D721Med (cell line): ENCODE measurements at places on chromosomes 11 and 22.
A peak's percentile ranks its signal among the peaks of the same experiment; 100 is the strongest.

- no peak for DNase-seq
Measured at GRCh38 chr11:17378655-17379054, 9.8 kb downstream of the KCNJ11 start.

- DNase-seq, result no peak
Measured at GRCh38 chr11:32100495-32100894, 9.6 kb downstream of the RCN1 start.

DNA sequence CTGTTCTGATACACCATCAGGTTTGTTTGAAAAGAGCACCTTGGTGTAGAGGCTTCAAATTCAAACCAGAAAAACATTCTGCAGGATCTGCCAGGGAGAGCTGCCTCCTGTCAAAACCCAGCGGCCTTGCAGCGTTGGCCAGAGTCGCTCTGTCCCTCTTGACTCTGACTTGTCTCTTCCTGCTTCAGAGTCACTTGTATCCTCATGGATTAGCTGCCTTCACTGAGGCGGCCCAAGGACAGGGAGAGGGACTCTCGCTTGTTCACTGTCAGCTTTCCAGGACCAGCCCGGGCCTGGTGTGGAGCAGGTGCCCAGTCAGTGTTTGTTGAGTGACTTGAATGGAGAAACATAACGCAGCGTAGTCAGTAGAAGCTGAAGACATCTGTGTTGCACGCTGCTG lies 18.0 kb downstream of the TBC1D22A start:
- DNase-seq, result no peak

- no peak for DNase-seq
Measured at GRCh38 chr11:110679323-110679975, 32.8 kb downstream of the ARHGAP20 start.

GRCh38 chr22:42881982-42882656 lies 25.0 kb upstream of the ARFGAP3 start:
- DNase-seq, result no peak

GRCh38 chr11:86041975-86042378 lies 26.9 kb downstream of the PICALM start:
- DNase-seq, result peak; percentile 33

GRCh38 chr22:40036591-40037225 lies 42.0 kb downstream of the FAM83F start:
- peak; percentile 22 for DNase-seq

GRCh38 chr22:50306753-50307749 lies at the start of gene PLXNB2:
Gene PLXNB2 (minus strand): TSS chr22:50307646. CDS start chr22:50290584, 17,062 bp downstream.
- peak; percentile 55 for DNase-seq

- DNase-seq, result no peak
Measured at GRCh38 chr11:46134540-46134939, 13.3 kb upstream of the PHF21A start.

DNA sequence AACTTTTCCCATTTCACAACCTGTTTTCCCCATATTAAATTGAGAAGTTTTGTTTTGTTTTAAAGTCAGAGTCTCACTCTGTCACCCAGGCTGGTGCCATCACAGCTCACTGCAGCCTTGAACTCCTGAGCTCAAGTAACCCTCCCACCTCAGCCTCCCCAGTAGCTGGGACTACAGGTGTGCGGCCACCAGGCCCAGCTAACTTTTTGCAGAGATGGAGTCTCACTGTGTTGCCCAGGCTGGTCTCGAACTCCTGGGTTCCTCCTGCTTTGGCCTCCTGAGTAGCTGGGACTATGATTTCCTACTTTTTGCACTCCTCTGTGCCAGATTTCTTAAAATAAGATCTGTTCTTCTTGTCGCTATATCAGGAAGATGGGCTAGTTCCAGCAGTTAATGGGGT lies 44.9 kb downstream of the GNB1L start:
- no peak for DNase-seq

DNA sequence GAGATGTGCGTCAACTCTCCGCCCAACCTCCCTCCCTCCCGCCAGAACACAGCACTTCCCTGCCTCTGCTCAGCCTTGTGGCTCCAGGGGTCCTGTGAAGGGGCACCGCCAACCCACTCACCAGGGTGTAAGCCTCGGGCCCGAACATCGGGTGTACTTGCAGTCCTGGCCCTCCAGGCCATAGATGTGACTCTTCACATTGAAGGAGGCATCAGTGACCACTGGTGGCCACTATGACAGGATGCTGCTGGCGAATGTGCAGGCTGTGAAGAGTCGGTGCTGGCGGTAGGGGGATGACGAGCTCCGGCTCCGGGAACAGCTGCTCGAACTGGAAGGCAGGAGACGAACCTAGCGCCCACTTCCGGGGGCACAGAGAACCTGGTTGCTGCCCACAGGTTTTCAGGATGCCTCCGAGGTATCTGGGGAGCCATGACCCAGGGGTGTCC lies 97.4 kb downstream of the MED15 start:
- no peak for DNase-seq

- peak; percentile 20 for DNase-seq
Measured at GRCh38 chr11:47007579-47007978, 71.0 kb downstream of the CSTPP1 start.

DNA sequence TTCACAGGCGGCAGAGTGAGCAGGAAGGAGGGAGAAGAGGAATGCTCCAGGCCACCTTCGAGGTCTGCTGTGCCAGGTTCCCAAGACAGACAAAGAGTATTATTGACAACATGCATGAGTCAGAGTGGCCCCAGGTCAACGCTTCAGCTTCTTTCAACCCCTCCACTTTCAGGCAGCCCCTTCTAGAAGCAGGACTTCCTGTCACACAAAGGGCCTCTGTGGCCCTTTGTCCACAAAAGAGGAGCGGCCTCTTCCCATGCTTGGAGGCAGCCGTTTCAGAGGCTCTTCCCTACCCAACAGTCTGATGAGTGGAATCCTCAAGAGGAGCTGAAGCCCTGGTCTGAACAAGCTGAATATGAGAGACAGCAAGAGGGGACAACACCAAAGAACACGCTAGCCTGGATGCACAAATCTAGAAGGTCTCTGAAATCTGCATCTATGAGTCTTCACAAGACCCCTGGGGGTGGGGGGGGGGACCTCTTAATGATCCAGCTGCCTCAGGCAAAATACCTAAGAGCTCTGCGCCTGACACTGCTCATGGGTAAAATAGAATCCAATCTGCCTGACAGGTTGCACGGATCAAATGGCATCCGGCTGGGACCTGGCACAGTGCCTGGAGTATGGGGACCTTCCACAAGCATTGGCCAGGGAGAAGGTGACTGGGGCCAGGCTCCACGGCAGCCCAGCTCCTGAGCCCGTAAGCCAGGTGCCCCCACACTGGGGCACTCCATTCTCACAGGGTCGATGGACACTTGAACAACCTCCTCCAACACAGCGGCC lies 67.5 kb downstream of the PACSIN2 start:
- no peak for DNase-seq

- DNase-seq, result no peak
Measured at GRCh38 chr11:98358551-98358950, 662.2 kb upstream of the CNTN5 start.

DNA sequence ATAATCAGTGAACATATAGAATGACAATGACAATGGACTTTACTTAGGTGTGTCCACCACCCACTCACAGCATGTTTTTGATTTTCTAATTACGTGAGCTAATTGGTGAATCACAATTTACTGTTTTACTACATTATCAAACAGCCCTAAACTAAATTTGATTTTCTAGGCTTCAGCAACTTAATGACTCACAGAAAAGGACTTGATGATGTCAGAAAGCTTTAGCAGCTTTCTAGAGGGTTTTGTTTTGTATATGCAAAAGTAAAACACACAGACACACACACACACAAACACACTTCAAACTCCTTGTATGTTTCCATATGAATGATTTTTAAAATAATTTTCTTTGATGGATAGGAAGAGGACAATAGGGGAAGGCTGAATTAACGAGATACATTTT lies 878.6 kb upstream of the CCDC90B start:
- no peak for DNase-seq

GRCh38 chr22:37818409-37819104 lies 4.6 kb upstream of the GALR3 start:
- no peak for DNase-seq

DNA sequence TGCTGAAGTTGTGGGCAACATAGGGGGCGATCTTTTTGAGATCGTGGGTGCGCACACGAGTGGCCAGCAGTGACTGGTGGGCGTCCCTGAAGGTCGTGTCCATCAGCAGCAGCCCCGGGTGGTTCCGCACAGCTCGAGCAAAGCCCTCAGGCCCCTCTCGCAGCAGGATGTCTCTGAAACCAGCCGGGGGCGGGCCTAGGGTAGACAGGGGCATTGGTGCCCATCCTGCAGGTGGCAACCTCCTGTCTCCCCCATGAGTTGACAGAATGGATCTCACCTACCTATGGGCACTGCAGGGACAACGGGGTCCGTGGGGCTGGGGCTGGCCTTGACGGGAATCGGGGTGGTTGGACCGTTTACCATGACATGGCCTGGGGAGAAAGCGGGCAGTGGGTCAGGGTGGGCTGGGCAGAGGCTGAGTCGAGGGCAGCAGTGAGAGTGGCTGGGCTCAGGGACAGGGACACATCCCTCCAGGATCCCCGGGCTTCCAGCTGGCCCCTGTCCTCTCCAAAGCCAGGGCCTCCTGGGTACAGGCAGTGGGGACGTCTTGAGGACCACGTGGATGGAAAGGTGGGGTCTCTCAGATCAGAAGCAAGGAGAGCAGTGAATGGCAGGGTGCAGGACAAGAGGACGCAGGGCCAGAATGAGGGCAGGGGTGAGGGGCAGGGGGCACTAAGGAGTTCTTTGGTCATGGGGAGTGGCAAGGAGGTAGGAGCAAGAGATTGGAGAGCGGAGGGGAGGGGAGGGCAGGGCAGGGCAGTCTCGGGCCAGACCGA lies 4.2 kb upstream of the LRFN4 start:
- peak; percentile 17 for DNase-seq

GRCh38 chr22:31250740-31251600 lies 38.9 kb downstream of the LIMK2 start:
- no peak for DNase-seq

GRCh38 chr11:81484196-81484595 lies 1249.5 kb downstream of the FAM181B start:
- DNase-seq, result no peak

- DNase-seq, result no peak
Measured at GRCh38 chr11:130156108-130157022, 3.2 kb upstream of the ST14 start.

DNA sequence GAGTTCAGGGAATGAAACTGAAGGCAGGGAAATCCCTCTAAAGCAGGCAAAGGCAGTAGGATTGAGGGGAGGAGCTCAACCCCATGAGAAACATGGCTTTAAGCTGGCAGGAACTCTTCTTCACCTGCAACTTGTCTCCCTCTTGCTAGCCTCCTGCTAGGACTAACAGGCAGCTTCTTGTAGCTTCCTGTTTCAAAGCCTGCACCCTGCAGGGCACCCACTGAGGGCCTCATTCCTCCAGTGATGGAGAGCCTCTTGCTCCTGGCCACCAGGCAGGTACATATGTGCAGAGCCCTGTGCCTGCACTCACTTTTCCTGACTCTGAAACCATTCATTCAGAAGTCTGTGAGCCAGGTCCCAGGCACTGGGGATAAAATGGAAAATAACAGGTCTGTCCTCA lies 137.0 kb downstream of the SERGEF start:
- no peak for DNase-seq

DNA sequence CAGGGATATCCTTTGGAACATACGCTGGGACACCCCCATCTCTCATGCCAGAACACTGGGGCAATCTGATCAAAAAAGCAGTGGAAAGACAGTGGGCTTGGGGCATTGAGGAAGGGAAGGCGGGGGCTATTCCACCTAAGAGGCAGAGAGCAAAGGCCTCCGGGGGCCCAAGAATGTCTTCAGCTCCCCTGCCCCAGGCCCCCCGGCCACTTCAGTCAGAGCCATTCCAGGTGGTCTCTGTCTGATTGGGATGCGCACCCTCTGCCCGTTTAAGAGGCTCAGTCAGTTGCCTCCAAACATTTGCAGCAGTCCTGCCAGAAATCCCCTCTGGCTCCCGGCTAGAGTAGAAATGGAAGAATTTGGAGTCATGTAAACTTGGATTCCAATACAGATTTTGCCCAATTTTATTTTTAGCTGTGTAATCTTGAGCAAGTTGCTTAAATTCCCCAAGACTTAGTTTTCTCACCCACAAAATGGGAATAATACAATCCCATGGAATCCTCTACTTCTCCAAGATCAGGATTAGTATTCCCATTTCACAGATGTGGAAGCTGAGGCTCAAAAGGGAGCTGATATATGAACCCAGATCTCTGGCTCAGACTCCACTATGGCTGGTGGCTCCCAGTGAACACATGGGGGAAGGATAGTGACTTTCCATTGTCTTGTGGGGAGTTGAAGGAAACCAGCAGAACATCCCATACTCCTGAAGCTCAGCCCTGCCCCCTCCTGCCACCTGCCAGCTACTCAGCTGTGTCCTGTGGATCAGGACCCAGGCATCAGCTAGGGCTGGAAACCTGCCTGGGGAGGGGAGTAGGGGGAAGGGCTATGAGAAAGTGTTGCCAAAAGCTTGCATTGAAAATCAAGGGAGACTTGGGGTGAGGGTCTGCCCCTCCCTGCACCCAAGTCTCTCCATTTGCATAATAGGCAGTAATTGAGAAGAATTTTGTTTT lies 6.1 kb upstream of the WNT11 start:
- no peak for DNase-seq

DNA sequence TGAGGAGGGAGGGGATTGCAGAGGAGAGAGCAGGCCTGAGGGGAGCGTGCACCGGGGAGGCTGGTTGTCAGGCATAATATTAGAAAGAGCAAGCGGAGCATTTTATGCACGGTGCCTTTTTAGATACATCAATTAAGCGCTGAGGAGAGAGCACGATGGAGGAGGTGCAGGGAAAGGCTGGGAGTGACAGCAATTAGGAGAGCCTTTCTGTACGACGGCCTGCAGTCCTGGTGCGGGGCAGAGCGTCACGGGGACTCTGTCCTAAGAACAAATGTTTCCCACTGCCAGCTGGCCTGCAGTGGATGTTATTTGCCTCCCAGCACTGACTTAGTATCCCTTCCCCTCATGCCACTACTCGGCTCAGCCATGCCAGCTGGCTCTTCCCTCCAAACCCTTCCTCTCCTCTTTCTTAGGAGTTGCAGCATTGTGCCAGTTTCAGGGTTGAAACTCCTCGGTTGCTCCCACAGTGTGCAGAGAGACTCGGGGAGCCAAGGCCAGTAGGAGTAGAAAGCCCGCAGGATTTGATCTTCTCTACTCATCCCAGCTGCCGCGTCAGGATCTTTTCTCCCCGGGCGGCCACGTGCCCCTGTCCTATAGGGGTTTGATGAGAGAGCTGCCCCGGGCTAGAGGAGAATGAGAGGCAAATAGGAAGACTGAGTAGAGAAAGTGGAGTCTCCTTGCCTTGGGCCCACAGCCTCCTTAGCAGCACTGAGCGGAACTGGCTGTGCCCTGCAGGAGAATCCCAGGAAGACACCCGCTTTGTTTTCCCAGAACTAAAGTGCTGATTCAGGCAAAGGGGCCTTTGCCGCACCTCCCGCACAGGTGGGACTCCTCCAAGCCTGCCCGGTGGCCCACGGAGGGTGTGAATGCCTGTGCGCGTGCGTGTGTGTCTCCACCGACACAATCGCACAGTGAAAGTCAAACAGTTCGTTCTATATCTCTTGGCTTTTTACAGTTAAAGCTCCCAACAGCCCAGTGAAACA lies 875.3 kb downstream of the NTM start:
- DNase-seq, result no peak

DNA sequence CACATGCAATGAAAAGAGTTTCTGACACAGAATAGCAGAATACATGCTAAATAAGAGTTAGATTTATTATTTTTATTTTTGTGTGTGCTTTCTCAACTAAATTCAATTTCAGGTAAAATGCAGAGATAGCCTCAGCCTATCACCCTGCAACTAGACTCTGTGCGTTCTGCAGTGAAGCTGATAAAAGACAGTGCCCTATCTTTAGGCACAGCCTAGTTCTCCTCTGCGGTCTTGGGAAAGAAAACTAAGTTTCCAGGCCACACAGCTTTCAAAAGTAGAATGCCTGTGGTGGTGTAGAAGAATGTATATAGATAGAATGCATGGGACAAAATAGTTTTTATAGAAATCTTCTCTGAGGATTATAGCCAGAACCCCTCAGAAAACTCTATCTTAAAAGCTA lies 12.0 kb upstream of the MMP1 start:
- no peak for DNase-seq
